ENCODE measurements at places on chromosomes 3 and 15.

- DNase-seq: no peak
Observed at GRCh38 chr3:140742116-140742515, 64.3 kb downstream of the TRIM42 start.

DNA sequence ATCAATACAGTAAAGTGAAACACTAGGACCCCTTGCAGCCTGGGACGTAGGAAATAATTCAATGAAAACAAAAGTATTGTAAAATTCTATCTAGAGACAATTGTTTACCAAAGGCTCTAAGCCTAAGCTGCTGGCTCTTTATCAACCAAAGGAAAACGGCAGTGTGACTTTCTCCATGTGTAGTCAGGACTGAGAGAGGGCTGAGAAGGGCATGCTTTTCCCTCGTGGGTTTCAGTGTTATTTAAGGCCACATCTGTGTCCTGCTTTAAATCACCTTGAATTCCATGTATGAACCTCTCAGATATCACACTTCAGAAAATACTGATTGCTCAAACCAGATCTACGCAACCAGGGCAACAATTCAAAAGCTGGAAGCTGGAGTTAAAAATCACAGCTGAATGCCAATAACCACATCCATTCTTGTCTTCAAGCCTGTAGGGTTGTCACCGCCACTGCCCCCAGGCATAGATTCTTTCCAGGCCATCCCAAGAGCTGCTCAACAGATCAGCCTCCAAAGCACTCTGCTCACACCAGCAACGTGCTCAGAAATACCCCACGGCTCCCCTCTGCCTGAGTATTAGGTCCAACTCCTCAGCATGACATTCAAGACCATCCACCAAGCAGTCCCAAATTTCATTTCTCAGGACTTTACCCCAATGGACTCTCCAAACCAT lies 124.0 kb downstream of the SRGAP3 start:
- no peak for DNase-seq

- DNase-seq: no peak
Observed at GRCh38 chr3:156298014-156298413, 177.6 kb downstream of the KCNAB1 start.

- no peak for DNase-seq
Observed at GRCh38 chr3:140896997-140897396, 44.6 kb upstream of the SLC25A36 start.

DNA sequence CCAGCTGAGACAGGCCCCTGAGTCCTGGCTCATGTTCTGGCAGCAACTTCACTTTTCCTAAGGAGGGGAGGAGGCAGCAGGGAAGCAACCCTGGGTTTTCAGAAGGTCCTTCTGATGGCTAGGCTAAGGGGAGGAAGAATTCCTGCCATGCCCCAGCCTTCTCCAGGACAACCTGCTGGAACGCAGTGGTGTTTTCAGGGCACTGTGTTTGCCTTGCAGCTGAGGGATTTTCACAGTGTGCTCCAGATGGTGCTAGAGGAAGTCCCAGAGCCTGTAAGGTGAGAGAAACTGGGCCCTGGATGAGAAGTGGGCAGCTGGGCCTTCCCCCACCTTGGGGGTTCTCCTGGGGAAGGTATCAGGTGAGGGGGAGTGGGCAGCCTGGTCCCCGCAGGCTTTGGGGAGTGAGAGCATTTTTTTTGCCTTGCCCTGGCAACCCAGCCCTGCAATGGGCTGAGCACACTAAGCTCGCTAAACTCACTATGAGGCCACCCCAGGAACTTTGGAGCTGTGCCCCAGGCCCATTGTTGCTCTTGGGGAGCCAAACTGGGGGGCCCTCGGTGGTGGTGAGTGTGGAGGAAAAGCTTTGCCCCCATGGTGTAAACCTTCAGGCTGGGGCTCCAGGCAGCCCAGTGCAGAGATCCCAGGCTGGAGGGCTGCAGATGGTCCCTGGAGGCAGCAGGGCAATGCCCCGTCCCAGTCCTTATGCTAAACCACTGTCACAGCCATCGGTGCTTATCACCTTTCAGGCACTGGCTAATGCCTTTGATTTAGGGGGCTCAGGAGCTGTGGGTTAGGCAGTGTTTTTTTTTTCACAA lies 41.1 kb downstream of the ACAA1 start:
- DNase-seq: no peak

DNA sequence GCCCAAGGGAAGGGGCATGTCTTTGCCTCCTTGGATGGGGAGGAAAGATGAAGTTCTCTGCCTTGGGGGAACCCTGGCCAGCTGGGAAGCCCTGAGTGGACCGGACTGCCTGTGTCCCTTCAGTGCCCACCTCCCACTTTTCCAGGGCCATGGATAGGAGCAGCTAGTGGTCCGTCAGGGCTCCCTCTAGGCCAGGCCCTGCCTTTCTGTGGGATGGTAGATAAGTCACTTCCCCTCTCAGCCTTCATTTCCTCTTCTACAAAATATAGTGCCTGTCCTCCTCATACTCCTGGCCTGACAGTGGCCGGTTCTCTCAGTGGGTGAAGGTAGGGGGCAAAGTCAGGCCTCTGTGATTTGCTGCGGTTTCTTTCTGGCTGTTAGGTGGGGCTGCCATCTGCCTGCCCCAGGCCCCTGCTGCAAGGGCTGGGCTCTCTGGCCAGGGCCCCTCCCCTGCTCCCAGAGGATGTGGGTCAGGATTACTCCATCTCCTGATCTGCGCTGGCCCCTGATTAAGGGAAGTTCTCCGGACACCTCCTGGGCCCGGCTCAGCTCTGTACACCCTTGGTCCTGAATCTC lies 1.4 kb downstream of the PLEKHO2 start:
- peak; percentile 82 for DNase-seq
